ENCODE measurements at places on chromosomes 12 and 14.

DNA sequence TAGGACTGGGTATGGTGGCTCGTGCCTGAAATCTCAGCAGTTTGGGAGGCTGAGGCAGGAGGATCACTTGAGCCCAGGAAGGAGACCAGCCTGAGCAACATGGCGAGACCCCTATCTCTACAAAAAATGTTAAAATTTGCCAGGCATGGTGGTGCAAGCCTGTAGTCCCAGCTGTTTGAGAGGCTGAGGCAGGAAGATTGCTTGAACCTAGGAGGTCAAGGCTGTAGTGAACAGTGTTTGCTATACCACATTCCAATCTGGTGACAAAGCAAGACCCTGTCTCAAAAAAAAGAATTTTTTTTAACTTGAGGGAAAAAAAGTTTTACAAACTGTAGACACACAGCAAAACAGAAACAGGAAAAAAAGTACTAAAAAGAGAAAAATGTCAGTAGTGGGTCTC, 2.3 kb upstream of the MAP3K9 start:
- DNase-seq = no peak

GRCh38 chr14:59320763-59321625, 132.5 kb downstream of the DAAM1 start:
- no peak for DNase-seq

- DNase-seq = no peak
Observed at GRCh38 chr12:38998887-38999482, 93.6 kb upstream of the CPNE8 start.

GRCh38 chr14:98957211-98958047, 314.6 kb downstream of the BCL11B start:
- DNase-seq = peak; percentile 6

Data from T-cell (primary cell).